CD4-positive, CD25-positive, alpha-beta regulatory T cell (primary cell): ENCODE measurements at places on chromosomes 5 and 9.

DNA sequence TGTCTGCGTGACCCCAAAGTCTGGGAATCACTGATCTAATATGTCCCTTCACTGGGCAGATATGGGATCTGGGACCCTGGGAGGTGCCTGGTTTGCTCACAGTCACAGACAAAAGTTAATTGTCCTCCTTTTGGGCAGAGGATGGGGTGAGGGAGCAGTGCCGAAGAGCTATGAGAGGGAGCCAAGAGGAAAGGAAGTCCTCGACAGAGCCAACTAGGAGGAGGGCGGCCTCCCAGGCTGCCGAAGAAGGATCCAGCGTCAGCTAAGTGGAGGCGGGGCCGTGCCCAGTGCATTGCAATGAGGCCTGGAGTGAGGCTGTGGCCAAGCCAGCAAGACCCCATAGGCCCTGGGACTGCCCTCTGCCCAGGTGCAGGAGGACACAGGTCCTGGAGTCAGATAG lies 11.4 kb downstream of the AIF1L start:
- H3K4me3 ChIP-seq, result no peak overlapping the region
- H3K36me3 ChIP-seq, result no peaks in the 10 kb centered on the region
- no peak for DNase-seq
- no peaks in the 10 kb centered on the region for H3K27me3 ChIP-seq

- no peaks in the 10 kb centered on the region for H3K4me1 ChIP-seq
- no peak for DNase-seq
- no peak overlapping the region for H3K4me3 ChIP-seq
- H3K36me3 ChIP-seq, result peaks cover 95% of the 10 kb centered on the region
- no peaks in the 10 kb centered on the region for H3K27me3 ChIP-seq
Measured at GRCh38 chr5:7894860-7895259, 25.9 kb downstream of the MTRR start.

GRCh38 chr9:78903581-78903980 lies 606.7 kb downstream of the PSAT1 start:
- no peak for DNase-seq
- no peak overlapping the region for H3K27ac ChIP-seq
- no peaks in the 10 kb centered on the region for H3K36me3 ChIP-seq
- no peaks in the 10 kb centered on the region for H3K27me3 ChIP-seq

- no peak overlapping the region for H3K4me3 ChIP-seq
- no peak overlapping the region for H3K27ac ChIP-seq
- H3K4me1 ChIP-seq, result peaks cover 7% of the 10 kb centered on the region
- no peak for DNase-seq
- H3K36me3 ChIP-seq, result no peaks in the 10 kb centered on the region
Measured at GRCh38 chr9:37652261-37652660, 1.5 kb downstream of the FRMPD1 start.

DNA sequence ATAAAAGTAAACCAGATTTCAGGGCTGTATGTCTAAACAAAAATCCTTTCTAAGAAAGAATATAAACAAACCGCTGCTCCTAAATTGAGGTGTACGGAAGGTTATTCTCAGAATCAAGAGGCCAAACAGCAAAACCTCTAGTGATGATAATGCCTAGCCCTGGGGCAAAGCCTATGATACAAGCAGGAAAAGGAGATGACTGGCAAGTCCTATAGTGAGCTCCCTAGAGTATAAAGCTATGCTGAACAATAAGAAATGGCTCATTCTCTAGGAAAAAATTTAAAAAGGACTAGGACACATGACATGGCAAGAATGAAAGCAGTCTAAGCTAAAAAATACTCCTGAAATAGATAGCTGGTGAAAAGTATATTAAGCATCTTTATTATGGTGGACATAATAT lies 187.1 kb downstream of the BNC2 start:
- no peak overlapping the region for H3K4me3 ChIP-seq
- H3K4me1 ChIP-seq, result no peaks in the 10 kb centered on the region
- H3K36me3 ChIP-seq, result no peaks in the 10 kb centered on the region
- H3K27ac ChIP-seq, result no peak overlapping the region
- DNase-seq, result no peak
- no peaks in the 10 kb centered on the region for H3K27me3 ChIP-seq

DNA sequence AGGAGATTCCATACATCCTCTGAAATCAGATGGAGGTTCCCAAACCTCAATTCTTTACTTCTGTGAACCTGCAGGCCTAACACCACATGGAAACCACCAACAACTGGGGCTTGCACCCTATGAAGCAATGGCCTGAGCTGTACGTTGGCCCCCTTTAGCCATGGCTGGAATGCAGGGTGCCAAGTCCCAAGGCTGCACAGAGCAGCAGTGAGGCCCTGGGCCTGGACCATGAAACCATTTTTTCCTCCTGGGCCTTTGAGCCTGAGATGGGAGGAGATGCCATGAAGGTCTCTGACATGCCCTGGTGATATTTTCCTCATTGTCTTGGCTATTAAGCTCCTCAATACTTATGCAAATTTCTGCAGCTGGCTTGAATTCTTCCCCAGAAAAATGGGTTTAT lies 983.8 kb downstream of the CDH9 start:
- H3K36me3 ChIP-seq, result no peaks in the 10 kb centered on the region
- no peaks in the 10 kb centered on the region for H3K27me3 ChIP-seq
- no peaks in the 10 kb centered on the region for H3K4me1 ChIP-seq
- no peak for DNase-seq
- H3K4me3 ChIP-seq, result no peak overlapping the region
- H3K27ac ChIP-seq, result no peak overlapping the region

- no peak for DNase-seq
- H3K4me3 ChIP-seq, result no peak overlapping the region
- H3K27me3 ChIP-seq, result no peaks in the 10 kb centered on the region
- peaks cover 24% of the 10 kb centered on the region for H3K4me1 ChIP-seq
- peaks cover 6% of the 10 kb centered on the region for H3K36me3 ChIP-seq
Measured at GRCh38 chr5:154220625-154221024, 30.1 kb downstream of the GALNT10 start.

DNA sequence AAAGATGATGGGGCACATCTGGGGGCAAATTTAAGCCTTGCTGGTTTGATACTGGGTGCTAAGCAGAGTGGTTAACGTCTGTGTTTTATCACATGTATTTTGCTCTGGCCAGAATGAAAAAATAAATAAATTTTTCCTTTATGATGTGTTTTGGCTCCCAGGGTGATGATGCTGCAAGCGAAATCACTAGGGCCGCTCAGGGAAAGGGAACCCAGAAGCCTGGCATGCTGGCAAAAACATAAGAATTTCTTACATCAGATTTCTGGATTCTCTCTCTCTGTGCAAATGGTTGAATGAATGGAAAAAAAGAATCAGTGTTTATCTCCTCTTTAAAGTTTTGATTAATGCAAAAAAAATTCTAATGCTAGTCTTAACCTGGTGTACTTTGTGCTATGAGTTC lies 1975.2 kb upstream of the C9orf72 start:
- no peaks in the 10 kb centered on the region for H3K36me3 ChIP-seq
- H3K27ac ChIP-seq, result no peak overlapping the region
- no peaks in the 10 kb centered on the region for H3K27me3 ChIP-seq
- no peaks in the 10 kb centered on the region for H3K4me1 ChIP-seq

DNA sequence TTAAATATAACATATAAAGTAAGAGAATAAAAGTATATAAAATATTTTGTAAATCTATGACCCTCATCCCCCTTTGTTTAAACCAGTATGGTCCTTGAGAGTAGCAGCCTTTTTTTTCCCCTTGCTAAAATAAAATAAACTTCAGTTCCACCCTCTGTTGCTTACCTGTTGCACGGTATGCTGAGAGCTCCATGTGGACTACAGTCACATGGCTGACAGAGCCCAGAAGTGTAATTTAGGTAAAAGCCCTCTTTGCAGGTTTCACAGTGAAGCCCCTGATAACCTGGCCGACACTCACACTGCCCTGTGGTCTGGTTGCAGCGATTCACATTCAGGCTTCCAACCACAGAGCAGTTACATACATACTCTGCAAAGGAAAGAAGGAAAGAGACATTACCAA lies 55.1 kb downstream of the MEGF9 start:
- DNase-seq, result no peak
- H3K36me3 ChIP-seq, result peaks cover 2% of the 10 kb centered on the region
- H3K27ac ChIP-seq, result no peak overlapping the region
- no peaks in the 10 kb centered on the region for H3K27me3 ChIP-seq

GRCh38 chr9:98378794-98379193 lies 123.3 kb upstream of the TBC1D2 start:
- H3K36me3 ChIP-seq, result no peaks in the 10 kb centered on the region
- H3K4me1 ChIP-seq, result no peaks in the 10 kb centered on the region
- no peak overlapping the region for H3K27ac ChIP-seq
- no peaks in the 10 kb centered on the region for H3K27me3 ChIP-seq
- no peak overlapping the region for H3K4me3 ChIP-seq

DNA sequence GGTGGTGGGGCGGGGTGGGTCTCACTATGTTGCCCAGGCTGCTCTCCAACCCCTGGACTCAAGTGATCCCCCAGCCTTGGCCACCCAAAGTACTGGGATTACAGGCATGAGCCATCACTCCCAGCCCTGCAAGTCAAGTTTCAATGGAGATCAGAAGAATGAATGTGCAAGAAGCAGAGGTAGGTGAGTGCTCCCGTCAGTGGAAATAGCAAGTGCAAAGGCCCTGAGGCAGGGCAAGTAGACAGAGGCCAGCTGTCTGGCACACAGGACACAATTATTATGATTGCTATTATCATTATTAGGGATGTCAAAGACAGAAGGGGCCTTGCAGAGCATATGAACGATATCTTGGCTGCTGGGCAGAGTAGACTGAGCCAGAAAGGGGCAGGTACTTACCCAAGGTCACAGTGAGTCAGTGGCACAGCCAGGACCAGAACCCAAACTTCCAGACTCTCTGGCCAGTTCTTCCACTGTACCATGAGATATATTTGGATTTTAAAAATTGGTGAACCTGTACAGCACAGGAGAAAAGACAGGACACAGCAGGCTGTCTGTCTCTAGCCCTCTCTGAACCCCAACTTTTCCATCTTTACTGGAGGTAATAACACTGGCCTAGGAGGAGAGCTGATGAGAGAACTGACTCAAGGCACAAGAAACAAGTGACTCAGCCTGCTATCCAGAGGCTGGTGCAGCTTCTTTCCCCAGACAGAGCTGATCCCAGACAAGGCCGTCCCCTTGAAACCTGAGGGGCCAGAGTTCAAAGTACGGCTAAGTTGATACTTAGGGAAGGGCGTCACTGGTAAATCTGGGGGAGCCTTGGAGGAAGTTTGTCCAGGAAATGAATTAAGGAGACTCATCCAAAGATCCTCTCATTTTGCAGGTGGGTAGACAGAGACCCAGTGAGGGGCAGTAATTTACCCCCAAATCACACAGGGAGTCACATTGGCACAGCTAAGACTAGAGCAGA lies 1.4 kb downstream of the HDHD3 start:
- peak overlapping the region; percentile 58 for H3K4me3 ChIP-seq
- peaks cover 19% of the 10 kb centered on the region for H3K36me3 ChIP-seq
- no peak for DNase-seq

DNA sequence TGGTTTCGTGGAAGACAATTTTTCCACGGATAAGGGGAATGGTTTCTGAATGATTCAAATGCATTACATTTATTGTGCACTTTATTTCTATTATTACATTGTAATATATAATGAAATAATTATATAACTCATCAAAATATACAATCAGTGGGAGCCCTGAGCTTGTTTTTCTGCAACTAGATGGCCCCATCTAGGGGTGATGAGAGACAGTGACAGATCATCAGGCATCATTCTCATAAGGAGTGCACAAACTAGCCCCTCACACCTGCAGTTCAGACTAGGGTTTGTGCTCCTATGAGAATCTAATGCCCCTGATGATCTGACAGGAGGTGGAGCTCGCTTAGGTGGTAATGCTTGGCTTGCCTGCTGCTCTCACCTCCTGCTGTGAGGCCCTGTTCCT lies 6.4 kb downstream of the ISCA1 start:
- peaks cover 47% of the 10 kb centered on the region for H3K36me3 ChIP-seq
- H3K27me3 ChIP-seq, result no peaks in the 10 kb centered on the region
- H3K4me3 ChIP-seq, result no peak overlapping the region
- H3K4me1 ChIP-seq, result peaks cover 15% of the 10 kb centered on the region
- DNase-seq, result peak; percentile 12

DNA sequence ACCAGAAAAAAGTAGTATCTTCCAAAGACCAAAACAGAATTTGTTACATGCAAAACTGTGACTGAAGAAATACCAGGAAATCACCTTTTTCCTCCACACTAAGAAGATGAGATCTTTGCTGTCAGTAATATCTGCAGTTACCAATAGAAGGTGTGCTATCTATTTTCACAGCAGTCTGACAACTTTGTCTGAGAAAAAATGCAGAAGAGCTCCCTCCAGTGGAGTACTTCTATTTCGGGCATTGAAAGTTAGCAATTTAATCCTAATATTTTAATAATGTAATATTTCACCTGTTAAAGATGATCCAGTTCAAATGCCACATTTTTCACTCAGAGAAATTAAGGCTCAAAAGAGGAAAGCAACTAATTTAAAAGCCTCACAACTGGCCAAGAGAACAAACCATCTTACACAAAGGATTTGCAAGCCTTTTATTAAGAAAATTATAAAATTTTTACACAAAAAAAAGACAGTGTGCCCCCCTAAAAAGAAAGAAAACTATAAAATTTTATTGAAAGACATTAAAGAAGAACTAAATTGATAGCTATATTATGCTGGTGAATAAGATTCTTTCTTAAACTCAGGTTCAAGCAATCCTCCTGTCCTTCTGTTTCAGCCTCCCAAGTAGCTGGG lies 50.6 kb downstream of the DEPDC1B start:
- no peaks in the 10 kb centered on the region for H3K36me3 ChIP-seq
- H3K27ac ChIP-seq, result no peak overlapping the region
- no peaks in the 10 kb centered on the region for H3K4me1 ChIP-seq
- no peak overlapping the region for H3K4me3 ChIP-seq
- DNase-seq, result peak; percentile 47
- H3K27me3 ChIP-seq, result no peaks in the 10 kb centered on the region

GRCh38 chr9:132201139-132201538 lies 39.3 kb downstream of the NTNG2 start:
- no peaks in the 10 kb centered on the region for H3K27me3 ChIP-seq
- no peak overlapping the region for H3K4me3 ChIP-seq
- no peaks in the 10 kb centered on the region for H3K36me3 ChIP-seq
- H3K4me1 ChIP-seq, result no peaks in the 10 kb centered on the region
- DNase-seq, result no peak
- H3K27ac ChIP-seq, result no peak overlapping the region

- no peak for DNase-seq
- H3K27me3 ChIP-seq, result no peaks in the 10 kb centered on the region
- H3K4me1 ChIP-seq, result peaks cover 8% of the 10 kb centered on the region
- no peak overlapping the region for H3K4me3 ChIP-seq
Measured at GRCh38 chr5:173819521-173819920, 68.6 kb upstream of the CPEB4 start.

DNA sequence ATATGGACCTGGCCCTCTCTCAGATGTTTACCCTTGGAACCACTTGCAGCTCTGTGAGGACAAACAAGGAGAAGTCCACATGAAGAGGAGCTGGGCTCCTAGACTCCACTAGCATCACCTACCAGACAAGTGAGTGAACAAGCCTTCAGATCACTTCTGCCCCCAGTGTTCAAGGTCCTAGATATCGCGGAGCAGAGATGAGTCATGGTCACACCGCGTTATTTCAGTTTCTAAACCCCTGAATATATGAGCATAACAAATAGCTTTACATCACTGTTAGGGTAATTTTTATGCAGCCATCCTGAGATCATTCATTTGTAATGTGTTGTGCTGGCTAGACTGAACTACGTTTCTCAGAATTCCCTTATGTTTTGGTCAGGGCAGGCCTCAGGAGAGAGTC lies 77.0 kb upstream of the DAP start:
- no peak overlapping the region for H3K4me3 ChIP-seq
- H3K36me3 ChIP-seq, result no peaks in the 10 kb centered on the region
- H3K27me3 ChIP-seq, result no peaks in the 10 kb centered on the region
- no peaks in the 10 kb centered on the region for H3K4me1 ChIP-seq

- no peaks in the 10 kb centered on the region for H3K36me3 ChIP-seq
- no peaks in the 10 kb centered on the region for H3K4me1 ChIP-seq
- no peak overlapping the region for H3K27ac ChIP-seq
- H3K4me3 ChIP-seq, result no peak overlapping the region
- DNase-seq, result no peak
- H3K27me3 ChIP-seq, result peaks cover 29% of the 10 kb centered on the region
Measured at GRCh38 chr9:115115117-115115880, 2.7 kb downstream of the TNC start.
